ENCODE measurements at places on chromosomes 12 and 14.

GRCh38 chr12:132730353-132730752 lies 19.7 kb downstream of the PGAM5 start:
- DNase-seq = no peak

- no peak for DNase-seq
Observed at GRCh38 chr14:87066221-87066817, 926.7 kb downstream of the GALC start.

- DNase-seq = no peak
Observed at GRCh38 chr14:54646626-54647025, 79.7 kb downstream of the SAMD4A start.

- DNase-seq = no peak
Observed at GRCh38 chr12:27009881-27010301, 4.3 kb downstream of the TM7SF3 start.

- no peak for DNase-seq
Observed at GRCh38 chr12:83958997-83959396, 953.6 kb downstream of the SLC6A15 start.

DNA sequence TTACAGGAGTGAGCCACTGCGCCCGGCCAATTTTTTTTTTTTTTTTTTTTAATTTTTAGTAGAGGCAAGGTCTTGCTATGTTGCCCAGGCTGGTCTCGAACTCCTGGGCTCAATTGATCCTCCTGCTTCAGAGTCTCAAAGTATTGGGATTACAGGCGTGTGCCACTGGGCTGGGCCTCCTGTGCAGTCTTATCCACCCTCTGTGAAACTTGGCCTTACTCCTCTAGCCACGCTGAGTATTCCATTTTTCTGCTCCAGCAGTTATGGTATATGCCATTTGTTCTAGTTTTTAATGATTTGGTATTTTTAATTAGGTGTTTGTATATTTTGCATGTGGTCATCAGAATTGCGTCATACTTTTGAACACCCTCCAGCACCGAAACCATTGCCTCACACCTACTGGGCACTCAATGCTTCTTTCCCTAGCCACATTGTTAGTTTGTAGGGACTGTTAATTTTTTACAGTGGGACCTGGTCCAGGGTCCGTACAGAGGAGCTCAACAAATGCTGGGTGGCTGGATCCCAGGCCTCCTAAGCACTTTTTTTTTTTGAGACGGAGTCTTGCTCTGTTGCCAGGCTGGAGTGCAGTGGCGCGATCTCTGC lies 11.4 kb downstream of the RIOX1 start:
- DNase-seq = no peak

GRCh38 chr12:81021834-81022233 lies 56.0 kb upstream of the ACSS3 start:
- DNase-seq = no peak

- no peak for DNase-seq
Observed at GRCh38 chr14:91363776-91364523, 53.7 kb downstream of the CCDC88C start.

DNA sequence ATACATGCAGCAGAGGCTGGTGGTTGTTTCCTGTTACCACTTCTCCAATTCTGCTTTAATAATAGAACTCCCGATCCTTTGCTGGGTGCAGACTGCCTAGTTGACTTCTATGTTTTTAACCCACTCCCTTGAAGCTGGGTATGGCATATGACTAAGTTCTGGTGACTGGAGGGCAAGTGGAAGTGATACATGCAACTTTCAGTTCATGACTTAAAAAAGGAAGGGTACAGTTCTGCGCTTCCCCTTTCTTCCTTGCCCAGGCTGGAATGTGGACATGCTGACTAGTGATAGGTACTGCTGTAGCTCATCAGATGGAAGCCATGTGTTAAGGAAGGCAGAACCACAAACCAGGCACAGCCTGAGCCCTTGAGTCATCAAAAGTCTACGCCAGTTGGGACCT lies 2.4 kb upstream of the A2M start:
- DNase-seq = no peak

DNA sequence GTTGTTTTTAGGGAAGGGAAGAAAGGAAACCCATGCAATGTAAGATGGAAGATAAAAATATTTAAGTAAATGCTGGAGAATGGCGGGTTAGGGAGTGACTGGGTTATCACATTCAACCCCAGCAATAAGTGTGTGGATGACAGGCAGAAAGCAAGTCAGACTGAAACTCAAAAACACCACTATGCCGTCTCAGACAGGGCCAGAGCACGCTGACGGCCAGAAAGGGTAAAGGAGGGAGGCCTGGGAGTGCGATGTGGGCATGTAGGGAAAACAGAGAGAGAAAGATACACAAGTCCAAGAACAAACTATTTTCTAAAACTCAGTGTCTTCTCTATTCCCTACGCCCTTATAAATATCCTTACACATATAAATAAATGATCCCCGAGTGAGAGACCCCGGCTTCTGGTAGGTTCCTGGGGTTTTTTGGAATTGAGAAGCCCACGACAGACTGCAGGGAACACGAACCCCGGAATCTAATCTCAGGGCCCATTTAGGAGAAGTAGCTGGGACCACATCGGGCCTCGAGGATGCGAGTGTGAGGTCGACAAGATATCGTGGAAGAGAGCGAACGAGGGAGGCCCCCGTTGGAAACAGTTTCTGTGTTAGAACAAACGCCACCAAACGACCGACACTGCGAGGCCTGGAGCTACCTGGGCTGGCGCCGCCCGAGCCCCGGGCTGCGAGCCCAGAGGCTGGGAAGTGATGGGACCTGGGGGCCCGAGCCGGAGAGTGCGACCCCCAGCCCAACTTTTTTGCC lies 735 bp upstream of the OTX2 start:
- no peak for DNase-seq

DNA sequence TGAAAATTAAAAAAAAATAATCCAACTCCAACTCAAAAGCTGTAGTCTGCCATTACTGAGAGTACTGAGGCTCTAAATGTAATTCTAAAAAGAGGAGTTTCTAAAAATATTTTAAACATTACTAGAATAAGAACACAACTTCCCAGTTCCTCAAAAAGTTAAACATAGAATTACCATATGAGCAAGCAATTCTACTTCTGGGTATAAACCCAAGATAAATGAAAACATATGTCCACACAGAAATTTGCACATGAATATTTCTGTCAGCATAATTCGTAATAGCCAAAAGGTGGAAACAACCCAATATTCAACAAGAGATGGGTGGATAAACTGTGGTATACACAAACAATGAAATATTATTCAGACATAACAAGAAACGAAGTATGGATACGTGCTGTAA lies 15.0 kb upstream of the NR2C1 start:
- no peak for DNase-seq

DNA sequence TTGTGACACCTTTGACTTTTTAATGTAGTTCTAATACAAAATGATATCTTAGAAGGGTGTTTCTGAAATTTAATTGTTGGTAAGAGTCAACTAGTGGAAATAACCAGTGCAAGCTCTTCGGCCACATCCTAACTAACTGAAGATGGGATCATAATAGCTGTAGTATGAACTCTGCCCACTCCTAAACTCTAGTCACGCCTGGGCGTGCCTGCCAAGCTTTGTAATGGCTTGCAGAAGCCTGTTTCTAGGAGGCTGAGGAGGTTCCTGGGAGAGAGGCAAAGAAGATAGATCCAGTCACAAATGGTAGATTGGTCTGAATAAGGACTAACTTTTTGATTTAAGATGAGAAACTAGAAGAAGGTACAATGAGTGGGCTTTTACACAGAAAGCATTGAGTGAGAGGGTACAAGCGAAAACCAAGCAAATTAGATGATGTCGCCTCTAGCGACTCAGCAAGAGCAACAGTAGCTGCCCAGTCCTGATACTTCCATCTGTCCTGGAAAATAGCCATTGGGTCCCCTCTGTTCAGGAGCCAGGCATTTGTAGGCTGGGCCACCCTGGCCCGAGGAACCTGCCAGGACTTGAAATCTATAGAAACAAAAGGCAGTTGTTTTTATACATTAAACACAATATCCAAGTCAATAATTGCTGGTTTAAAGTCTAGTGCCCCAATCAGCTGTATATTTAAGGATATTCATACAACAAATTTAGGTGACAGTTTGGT lies 148.8 kb downstream of the SLC38A4 start:
- DNase-seq = no peak

DNA sequence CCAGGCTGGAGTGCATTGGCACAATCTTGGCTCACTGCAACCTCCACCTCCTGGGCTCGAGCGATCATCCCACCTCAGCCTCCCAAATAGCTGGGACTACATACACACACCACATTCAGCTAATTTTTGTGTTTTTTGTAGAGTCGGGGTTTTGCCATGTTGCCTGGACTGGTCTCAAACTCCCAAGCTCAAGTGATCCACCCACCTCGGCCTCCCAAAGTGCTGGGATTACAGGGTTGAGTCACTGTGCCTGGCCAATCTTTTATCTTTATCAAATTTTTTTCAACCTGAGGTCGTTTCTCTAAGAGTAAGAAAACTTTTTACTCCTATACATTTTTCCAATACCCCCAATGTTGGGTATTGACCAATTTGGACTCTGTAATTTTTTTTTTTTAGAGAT lies 40.0 kb upstream of the NAP1L1 start:
- DNase-seq = no peak

DNA sequence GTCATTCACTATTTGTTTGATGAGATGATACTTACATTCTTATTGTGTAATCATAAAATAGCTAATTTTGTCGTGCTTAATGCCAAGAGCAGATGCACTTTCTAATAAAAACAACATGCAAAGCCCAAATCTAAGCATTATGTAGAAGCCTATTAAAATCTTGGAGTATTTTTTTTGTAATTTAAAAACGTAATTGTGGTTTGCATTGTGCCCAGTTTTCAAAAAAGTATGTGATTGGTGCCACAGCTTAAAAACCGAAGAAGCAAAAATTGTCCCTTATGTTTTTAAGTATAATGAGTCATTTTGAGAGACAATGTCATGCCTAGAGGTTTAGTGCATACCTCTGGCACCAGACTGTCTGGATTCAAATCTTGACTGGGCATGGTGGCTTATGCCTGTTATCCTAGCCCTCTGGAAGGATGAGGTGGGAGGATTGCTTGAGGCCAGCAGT lies 464.8 kb upstream of the RGS6 start:
- peak; percentile 22 for DNase-seq

DNA sequence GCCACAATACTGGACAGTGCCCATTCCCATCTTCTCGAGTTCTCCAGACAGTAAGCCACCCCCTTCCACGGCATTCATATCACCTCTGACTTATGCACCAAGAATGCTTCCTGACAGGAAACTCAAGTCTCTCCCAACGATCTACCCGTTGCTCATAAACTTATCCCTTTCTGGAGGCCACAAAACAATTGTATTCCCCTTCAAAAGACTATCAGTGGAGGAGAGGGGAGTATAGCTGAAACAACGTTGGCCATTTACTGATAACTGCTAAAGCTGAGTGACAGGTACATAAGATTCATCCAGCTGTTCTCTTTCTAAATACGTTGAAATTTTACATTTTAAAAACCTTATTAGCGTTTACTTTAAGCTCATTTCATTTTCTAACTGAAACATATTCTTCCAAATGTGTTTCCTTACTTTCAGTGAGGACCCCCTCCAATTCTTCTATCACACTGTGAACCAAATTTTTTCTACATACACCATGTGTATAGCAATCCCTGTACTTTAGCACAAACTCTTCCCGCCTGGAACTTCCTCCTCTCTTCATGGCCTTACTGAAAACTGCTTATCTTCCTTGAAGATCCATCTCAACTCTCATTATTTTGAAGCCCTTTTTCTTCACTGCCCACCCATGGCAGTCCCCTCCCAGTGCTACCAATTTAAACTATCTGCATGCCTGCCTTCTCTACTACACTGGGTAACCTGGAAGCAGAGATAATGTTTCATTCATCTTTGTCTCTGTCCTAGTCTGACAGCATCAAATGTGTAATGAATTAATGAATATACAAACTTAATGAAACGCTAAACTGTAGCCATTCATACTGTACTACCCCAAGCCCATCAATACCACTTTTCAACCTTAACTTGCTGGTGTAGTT lies 28.8 kb downstream of the ATXN2 start:
- DNase-seq = peak; percentile 74

GRCh38 chr12:12542286-12542685 lies 20.4 kb downstream of the DUSP16 start:
- no peak for DNase-seq

GRCh38 chr14:47596860-47597259 lies 78.5 kb downstream of the MDGA2 start:
- DNase-seq = no peak

GRCh38 chr12:101931498-101932326 lies 54.3 kb downstream of the DRAM1 start:
- DNase-seq = no peak

DNA sequence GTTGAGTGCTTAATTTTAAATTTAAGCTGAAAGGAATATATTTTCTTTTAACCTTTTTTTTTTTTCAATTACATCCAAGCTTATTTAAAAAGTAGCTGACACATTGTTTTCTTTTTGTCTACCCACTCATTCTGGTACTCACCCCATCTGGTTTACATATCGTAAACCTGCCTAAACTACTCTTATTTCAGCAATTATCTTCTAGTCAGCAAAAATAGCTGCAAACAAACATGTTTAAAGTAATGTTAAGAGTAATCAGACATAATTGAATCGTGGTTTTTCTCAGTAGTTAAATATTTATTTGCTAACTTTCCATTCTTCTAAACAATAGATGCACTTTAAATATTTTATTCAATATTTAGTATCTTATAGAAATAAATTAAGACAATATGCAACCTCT lies 492.7 kb upstream of the MGAT4C start:
- no peak for DNase-seq

DNA sequence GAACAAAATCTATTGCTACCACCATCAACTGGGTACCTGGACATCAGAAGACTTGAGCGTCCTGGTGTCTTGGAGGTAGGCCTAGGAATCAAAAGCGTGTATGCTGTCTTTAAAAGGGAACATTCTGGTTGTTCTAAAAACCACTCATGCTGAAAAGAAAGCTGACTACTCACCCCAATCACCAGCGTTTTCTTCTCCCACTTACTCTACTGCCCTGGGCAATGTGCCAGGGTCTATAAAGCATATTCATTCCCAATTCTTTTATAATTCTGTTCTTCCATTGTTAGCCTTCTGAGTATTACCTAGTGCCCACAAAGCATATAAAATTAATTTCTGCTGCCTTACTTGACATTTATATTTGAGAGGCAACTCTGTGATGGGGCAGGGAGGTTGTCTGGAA lies 133.4 kb downstream of the KCNA5 start:
- DNase-seq = no peak

DNA sequence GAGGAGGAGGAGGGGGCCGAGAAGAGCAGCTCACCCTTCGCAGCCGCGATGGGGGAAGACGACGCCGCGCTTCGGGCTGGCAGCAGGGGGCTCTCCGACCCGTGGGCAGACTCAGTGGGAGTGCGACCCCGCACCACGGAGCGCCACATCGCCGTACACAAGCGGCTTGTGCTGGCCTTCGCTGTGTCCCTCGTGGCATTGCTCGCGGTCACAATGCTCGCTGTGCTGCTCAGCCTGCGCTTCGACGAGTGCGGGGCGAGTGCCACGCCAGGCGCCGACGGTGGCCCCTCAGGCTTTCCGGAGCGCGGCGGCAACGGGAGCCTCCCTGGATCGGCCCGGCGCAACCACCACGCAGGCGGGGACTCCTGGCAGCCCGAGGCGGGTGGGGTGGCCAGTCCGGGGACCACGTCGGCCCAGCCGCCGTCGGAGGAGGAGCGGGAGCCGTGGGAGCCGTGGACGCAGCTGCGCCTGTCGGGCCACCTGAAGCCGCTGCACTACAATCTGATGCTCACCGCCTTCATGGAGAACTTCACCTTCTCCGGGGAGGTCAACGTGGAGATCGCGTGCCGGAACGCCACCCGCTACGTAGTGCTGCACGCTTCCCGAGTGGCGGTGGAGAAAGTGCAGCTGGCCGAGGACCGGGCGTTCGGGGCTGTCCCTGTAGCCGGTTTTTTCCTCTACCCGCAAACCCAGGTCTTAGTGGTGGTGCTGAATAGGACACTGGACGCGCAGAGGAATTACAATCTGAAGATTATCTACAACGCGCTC lies 745 bp downstream of the TRHDE start:
- DNase-seq = peak; percentile 71

All from hepatic stellate cell (primary cell).